ENCODE measurements at places on chromosomes 7 and 10.

- DNase-seq = no peak
Measured at GRCh38 chr10:88853155-88853881, 1.7 kb upstream of the ANKRD22 start.

DNA sequence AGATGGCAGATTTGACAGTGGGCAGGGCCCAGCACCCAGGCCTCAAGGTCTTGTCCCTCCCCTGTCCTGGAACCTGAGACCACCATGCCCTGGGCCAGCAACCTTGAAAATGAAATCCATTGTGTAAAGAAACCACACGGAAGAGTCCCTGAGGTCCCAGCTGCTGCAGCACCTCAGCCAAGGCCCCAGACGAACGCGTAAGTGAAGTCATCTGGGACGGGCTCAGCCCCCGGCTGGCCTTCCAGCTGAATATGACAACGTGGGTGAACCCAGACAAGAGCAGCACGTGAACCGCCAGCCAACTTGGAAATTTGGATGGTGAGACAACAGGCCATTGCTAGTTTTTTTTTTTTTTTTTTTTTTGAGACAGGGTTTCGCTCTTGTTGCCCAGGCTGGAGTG lies 70.3 kb downstream of the CYTH3 start:
- no peak for DNase-seq

DNA sequence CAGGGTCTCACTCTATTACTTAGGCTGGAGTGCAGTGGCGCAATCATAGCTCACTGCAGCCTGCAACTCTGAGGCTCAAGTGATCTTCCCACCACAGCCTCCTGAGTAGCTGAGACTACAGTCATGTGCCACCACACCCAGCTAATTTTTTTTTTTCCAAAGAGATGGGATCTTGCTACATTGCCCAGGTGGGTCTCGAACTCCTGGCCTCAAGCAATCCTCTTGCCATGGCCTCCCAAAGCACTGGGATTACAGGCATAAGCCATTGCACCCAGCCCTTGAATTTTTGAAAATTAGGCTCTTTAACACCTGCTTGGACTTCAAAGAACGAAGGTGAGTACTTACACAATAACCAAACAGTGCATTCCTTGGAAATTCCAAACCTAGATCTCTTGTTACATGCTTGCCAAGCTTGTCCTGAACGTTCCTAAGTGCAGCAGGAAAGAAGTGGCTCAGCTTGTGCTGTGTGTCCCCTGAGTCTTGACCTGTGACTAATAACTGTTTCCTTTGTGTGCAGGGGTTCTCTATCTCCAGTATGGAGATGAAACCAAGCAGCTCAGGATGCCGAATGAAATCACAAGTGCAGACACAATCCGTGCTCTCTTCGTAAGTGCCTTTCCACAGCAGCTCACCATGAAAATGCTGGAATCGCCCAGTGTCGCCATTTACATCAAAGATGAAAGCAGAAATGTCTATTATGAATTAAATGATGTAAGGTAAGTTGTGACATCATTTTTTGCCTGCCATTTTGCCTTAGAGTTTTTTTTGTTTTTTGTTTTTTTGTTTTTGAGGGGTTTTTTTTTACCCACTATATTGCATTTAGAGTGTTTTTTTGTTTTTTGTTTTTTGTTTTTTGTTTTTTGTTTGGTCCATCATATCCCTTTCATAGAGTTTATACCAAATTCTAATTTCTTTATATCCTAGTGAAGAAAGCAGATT lies 223.8 kb downstream of the KIAA1217 start:
- no peak for DNase-seq

GRCh38 chr10:100738055-100738827 lies 7.1 kb upstream of the PAX2 start:
- DNase-seq = no peak

GRCh38 chr7:23062452-23062851 lies 43.1 kb upstream of the KLHL7 start:
- DNase-seq = no peak

DNA sequence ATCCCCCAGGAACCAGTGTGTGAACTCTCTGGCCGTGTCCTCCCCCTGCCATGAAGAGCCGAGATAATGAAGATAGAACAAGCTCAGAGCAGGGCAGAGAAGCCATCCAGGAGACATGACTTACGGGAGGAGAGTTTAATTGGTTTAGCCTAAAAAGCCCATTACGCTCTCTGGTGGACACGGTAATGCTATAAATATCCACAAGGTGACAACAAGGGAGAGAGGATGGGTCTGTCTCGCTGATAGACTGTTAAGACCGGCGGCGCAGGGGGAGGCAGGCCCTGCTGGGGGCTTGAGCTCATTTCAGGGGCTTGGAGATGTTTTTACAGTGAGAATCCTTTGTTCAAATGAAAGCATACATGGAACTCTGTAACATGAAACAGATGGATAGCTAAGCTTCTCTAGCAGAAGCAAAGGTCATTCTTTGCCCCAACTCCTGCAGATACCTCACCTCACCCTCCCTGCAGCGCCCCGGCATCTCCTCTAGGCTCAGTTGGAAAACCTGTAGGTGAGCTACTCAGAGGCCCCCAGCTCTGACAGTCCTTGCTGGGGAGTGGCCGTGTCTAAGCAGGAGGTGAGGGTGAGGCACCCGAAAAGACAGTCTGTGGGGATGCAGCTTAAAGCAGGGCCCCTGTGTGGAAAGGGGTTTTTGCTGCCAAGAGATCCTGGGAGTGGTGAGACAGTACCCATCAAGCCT lies 40.8 kb upstream of the LOXL4 start:
- DNase-seq = no peak

DNA sequence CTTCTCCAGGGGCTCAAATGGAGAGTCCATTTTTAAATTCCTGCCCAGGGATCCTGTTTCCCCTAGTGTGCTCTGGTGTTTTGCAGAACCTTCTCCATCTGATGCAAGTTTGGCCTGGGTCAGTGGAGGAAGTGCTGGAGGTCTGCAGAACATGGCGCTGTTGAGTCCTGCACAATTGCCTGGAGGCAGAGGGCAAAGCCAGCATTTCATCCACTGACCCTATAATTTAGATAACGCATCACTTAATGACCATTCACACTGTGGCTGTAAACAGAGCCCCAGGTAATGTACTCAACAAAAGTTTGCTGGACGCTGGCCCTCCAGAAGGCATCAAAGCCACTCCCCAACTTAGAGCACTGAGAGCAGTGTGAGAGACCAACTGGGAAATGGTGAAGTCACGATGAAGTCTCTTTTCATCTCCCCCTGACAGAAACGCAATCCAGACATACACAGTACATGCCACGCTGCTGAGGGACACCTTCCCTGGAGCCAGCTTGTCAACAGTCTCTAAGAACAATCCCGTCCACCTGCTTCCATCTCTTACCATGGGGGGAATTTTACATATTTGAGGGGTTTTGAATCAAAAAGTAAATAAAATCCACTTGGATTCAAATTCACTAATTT lies 13.4 kb downstream of the C10orf71 start:
- DNase-seq = no peak

GRCh38 chr7:127809261-127809702 lies 157.3 kb downstream of the SND1 start:
- no peak for DNase-seq

DNA sequence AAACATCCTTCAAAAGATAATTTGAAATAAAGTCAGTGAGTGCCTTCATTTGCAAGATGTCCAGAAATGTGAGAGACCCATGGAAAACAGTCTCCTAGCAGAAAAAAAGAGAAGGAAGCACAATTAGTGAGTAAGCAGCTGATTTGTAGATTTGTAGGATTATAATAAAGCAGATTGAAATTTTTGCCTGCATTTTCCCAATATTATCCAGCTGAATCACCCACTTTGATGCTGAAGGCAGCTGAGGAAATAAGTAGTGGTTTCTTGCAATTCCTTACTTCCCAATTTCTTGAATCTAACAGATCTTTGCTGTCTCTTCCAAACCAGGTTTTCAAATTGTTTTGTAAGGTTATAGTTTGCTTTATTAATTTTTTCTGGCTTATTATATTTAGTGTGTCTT lies 181.4 kb downstream of the GNAT3 start:
- DNase-seq = no peak

DNA sequence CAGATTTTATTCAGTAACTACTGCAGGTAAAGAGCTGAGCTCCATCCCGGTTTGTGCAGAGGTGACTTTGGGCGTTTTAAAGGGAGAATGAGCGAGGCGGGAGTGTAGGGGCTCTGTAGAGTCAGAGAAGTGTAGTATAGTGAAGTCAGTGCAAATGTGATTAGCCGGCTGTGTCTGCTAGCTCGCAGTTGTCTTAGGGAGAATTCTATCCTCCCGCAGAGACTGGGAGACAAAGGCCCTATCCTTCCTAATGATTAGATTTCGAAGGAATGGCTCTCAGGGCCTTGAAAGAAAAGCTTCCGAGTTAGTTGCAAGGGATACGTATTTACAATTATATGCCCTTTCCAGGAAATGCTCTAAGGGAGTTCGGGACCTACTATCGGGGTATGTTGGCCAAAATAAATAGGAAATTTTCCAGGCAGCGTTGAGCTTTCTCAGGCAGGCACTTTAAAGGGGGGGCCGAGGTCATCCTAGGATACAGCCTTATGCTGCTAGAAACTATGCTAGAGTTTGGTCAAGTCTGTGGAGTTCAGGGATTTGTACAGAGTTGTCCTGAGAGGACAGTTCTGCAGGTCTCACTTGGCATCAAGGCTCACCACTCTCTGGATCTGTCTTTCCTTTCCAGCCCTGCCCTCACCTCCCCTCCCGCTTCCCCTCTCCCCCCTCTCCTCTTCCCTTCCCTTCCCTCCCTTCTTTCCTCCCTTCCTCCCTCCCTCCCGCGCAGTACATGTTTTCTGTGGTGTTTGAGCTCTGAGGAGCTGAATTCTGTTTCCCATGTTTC lies 825 bp downstream of the MRPL32 start:
- DNase-seq = peak; percentile 61

- DNase-seq = peak; percentile 42
Measured at GRCh38 chr7:1693419-1693990, 23.4 kb downstream of the ELFN1 start.

- no peak for DNase-seq
Measured at GRCh38 chr10:22333167-22333974, 11.9 kb upstream of the SPAG6 start.

Measured in sciatic nerve (tissue), 2 donors.